Pulmonary artery endothelial cell (primary cell): ENCODE measurements at places on chromosomes 13 and 19. TPM values are rescaled to one million over a fixed set of nuclear protein-coding genes. Genes with fewer than 3 reads are reported as not detected.

RNF17 gene
- total RNA-seq = not detected in 2 replicates

FEM1A gene
- total RNA-seq = 19.2 and 22.0 TPM in 2 replicates

SIGLEC12 gene
- total RNA-seq = not detected in 2 replicates

ANKRD24 gene
- 0.07 and 0.28 TPM in 2 replicates for total RNA-seq

ZNF208 gene
- total RNA-seq = not detected in 2 replicates

PRX gene
- 1.0 and 1.2 TPM in 2 replicates for total RNA-seq

SPINT2 gene
- total RNA-seq = 5.9 and 12.6 TPM in 2 replicates

ZNF260 gene
- total RNA-seq = 8.2 and 13.9 TPM in 2 replicates

GRCh38 chr13:65656740-65657329 lies 1573.3 kb downstream of the PCDH9 start:
- DNase-seq = no peak

DNA sequence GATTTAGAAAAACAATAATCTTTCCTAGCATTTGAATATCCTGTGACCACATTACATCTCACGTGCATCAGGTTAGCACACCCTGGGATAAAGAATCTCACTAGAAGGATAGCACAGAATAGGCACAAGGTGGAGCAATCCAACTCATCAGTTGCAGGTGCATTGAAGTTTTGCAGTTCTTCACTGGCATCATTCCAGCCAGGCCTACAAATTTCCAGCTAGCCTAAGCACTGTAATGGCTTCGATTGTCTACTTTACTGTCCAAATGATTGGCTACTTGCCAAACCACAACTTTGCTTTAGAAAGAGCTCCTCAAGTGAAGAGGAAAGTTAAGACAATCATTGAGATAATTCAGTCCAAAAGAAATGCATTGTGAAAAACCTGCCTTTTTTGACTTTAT lies 89.5 kb downstream of the SPRY2 start:
- DNase-seq = no peak

DNA sequence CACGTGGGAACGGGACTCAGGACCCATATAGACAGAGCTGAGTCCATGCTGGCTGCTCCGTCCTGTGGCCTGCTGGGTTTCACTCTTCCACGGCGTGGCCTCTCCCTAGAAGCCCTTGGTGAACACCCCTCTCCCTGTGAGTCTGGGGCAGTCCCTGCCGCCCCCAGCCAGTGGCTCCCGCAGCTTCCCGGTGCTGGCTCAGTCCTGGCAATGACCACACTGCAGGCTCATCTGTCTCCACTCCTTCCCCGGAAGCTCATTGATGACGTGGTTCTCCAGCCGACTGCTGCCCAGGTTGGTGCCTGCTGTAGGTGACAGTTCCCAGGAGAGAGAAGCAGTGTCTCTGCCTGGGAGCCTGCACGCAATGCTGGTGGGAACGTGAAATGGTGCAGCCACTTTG lies 2.1 kb upstream of the TEX29 start:
- no peak for DNase-seq

- DNase-seq = no peak
These were observed 24.0 kb downstream of the USP12 start for GRCh38 chr13:27147530-27148170.

GRCh38 chr19:32865326-32865725 lies 4.2 kb downstream of the SLC7A9 start:
- DNase-seq = no peak

DNA sequence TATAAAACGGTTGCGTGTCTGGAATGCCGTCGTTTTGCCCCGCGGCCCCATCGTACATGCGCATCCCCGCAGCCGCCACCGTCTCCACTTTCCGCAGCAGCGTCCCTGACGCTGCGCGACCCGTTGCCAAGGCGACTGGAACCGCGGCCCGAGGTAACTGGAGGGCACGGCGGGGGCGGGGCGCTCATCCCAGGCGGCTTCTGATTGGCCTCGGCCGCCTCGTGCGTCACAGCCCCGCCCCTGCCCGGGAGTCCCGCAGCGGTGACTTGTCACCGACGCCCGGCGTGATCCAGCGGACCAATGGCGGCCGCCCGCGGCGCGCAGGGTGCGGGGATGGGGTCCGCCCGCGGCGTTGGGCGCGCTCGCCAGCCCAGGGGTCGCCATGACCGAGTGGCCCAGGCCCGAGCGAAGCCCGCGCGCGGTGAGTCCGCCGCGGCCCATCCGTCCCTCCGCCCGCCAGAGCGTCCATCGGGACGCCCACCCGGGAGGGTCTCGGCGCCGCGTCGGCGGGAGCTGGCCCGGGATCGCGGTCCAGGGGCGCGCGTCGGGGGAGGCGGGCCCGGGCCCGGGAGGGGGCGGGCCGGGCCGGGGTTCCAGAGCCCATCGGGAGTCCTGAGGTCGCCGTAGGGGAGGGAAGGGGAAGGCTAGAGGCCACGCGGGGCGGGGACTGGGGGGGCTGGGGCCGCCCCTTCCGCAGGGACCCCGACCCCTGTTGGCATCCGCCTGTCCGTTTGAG lies at the start of gene ZSCAN1:
ZSCAN1 (plus strand) TSS at position 285 of the 736 bp plus-strand sequence. CDS start 3,812 bp downstream, outside the sequence.
- no peak for DNase-seq

DNA sequence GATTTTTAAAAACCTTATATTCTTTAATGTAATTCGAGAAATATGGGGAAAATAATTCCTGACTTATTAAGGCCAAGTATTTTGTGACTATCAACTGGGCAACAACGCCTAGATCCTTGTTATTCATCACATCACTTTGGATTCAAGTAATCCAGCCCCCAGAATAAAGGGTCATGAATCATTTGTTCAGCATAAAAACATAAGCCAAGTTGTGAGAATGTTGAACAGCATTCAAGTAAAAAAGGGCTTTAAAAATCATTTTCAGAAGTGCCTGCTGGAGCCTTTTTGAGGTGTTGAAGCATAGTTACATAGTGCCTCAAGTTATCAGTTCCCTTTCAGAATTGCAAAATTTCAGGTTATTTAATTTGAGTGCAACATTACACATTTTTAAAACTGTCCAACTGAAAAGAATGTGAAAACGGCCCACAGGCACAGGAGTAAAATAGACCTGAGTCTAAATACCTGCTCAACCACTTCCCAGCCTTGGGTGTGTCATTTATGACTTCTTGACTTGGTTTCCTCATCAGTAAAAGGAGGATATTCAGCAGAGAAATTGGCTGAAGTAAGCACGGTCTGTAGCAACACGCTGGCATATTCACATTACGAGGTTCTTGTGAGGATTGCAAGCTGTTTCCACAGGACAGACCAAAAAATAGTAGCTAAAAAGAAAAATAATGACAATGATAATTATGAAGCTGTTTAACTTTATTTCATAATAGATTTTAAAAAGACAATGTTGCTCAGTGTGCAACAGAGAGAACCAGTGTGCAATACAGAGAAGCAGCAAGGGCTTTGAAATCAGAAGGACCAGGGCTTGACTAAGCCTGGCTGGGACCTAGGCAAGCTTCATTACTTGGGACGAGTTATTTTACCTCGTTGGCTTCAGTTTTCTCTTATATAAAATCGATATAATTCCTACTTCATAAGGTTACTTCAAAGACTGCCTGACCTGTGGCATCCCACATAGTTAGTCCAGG lies 56.6 kb downstream of the MBNL2 start:
- DNase-seq = no peak

- DNase-seq = no peak
These were observed 2.4 kb upstream of the POU2F2 start for GRCh38 chr19:42134535-42135070.

GRCh38 chr19:32406161-32407003 lies 812 bp downstream of the DPY19L3 start:
- no peak for DNase-seq

- no peak for DNase-seq
These were observed 2011.5 kb upstream of the PCDH20 start for GRCh38 chr13:63427170-63427569.

GRCh38 chr19:33971073-33971472 lies 174.4 kb downstream of the KCTD15 start:
- DNase-seq = no peak

- DNase-seq = no peak
These were observed 3.8 kb downstream of the BCAT2 start for GRCh38 chr19:48806818-48807589.

DNA sequence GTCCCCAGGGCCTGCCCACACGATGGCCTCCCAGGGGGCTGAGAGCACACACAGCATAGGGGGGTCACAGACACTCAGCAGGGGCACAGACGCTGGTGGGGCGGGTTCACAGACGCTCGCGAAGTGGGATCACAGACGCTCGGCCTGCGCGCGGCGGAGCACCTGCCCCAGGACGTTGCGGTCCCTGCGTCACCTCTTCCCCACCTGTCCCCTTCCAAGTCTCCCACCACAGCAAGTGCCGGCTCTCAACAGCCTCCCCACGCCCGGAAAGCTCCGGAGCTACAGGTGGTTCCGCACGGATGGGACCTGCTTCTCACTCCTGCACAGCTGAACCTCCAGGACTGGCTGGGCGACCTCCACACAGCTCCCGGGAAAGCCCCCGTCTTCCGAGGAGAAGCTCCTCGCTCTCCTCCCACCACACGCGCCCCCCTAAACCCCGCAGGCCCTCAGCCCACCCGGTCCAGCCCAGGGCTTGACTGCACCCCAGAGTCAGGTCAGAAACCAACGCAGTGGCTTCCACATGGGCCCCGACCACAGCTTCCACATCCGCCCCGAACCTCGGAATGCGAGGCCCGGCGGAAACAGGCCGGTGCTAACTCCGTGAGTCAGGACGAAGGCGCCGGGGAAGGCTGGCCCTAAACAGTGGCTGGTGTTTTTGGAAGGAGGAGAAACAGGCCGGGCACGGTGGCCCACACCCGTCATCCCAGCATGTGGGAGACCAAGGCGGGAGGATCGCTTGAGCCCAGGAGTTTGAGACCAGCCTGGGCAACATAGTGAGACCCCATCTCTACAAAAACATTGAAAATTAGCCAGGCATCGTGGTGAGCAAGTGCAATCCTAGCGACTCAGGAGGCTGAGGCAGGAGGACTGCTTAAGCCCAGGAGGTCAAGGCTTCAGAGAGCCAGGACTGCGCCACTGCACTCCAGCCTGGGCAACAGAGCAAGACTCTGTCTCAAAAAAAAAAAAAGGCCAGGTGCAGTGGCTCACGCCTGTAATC lies 16.5 kb downstream of the BTBD2 start:
- no peak for DNase-seq

GRCh38 chr19:37973666-37974065 lies 66.7 kb downstream of the SIPA1L3 start:
- DNase-seq = no peak

- no peak for DNase-seq
These were observed 2.0 kb downstream of the ZBTB7A start for GRCh38 chr19:4064496-4065260.

DNA sequence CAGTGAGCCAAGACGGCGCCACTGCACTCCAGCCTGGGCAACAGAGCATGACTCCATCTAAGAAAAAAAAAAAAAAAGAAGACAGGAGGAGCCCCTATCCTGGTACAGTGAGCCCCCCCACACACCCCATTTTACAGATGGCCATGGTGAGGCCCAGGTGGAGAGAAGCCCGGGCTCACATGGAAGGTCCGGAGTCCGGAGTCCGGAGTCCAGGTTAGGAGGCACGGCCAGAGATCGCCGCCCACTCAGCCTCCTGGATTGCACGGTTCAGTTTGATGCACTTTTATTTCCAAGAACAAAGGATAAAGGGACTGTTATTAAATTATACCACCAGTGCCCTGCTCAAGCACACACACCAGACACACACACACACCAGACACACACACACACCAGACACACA lies 11.3 kb upstream of the BTBD2 start:
- DNase-seq = no peak

DNA sequence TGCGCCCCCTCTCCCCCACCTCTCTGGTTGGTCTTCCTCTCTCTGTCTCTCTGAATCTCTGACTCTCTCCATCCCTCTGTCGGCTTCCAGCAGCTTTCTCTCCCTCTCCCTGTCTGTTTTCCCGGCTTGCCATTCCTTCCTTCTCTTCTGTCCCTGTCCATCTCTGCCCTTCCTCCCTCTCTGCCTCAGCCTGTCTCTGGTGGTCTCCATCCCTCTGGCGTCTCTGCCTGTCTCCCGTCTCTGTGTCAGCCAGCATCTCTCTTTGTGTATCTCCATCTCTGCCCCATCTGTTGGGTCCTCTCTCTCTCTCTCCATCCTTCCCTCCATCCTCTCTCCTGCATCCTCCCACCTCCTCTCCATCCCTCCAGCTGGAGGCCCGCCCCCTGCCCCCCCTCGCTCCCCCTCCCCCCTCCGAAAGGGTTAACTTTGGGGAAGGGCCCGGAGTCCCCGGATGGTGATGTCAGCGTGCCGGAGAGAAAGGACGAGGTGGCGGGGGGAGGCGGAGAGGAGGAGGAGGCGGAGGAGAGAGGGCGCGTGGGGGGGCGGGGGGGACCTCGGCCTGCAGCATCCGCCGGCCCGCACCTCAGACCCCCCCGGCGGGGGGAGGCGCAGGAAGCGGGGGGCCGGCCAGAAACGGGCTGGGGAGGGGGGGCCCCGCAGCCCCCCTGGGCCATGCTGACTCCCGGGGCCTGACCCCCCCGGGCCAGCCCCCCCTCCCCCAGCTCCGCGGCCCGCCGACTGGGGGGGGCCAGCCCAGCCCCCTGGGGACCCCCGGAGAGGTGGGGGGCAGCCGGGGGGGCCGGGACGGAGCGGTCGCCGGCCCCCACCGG lies at the start of gene BRSK1:
BRSK1 (plus strand) TSS at position 450 of the 830 bp plus-strand sequence. CDS start 446 bp downstream, outside the sequence.
- no peak for DNase-seq

GRCh38 chr19:17944301-17944700 lies 11.5 kb downstream of the CCDC124 start:
- DNase-seq = no peak

- DNase-seq = no peak
These were observed 8.8 kb downstream of the RINL start for GRCh38 chr19:38869160-38869835.

GRCh38 chr19:11478167-11479089 lies 2.4 kb downstream of the ELAVL3 start:
- DNase-seq = no peak
